ENCODE measurements at places on chromosomes 12 and 14. TPM values are rescaled to one million over a fixed set of nuclear protein-coding genes. Genes with fewer than 3 reads are reported as not detected.

Gene BIN2
- 1.8 TPM for total RNA-seq

DNA sequence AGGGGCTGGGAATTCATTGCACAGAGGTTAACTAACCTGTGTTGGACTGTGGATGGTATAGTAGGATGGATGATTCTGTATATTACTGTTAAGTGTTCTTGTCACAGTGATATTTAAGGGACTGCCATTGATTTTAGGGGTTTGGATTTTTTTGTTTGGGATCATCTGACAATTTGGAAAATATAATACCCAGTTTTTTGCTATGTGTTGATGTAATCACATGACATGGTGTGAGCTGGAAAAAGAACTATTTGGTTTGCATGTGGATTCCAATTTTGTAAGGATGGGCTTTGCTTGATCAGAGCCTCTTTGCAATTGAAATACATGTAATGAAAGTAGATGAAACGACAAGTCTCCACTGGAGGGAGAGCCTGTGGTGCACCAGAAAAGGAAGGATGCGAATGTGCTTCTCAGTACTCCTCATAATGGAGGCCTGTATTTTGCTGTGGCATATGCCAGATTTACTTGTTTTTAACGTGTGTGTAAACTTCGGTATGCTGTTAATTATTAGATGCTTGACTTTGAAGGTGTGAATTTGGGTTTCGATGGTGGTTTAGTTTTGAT is 2.7 kb downstream of the DYRK2 start:
- DNase-seq = peak; percentile 66

- DNase-seq = no peak
Observed at GRCh38 chr12:110733900-110734299, 8.8 kb downstream of the PPP1CC start.

DNA sequence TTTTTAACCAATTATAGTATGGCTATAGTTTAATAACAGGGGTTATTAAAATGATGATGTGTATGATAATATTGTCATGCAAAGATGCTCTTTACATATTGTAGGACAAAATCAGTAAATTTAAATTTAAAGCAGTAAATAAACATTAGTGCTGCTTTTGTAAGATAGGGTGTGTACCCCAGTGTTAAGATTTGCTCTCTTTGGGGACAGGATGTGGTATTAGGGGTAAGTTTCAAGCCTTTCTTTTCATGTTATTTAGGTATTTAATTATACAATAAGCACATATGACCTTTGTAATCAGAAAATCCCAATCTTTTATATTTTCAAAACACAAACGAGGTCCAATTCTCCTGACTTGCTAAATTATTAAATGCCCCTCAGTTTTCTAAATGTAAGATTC is 39.7 kb upstream of the RPH3A start:
- no peak for DNase-seq

GRCh38 chr12:6340745-6341416 is 995 bp downstream of the TNFRSF1A start:
- peak; percentile 61 for DNase-seq

Gene GPR65
- 0.53 TPM for total RNA-seq

Gene MYO1H
- not detected for total RNA-seq

DNA sequence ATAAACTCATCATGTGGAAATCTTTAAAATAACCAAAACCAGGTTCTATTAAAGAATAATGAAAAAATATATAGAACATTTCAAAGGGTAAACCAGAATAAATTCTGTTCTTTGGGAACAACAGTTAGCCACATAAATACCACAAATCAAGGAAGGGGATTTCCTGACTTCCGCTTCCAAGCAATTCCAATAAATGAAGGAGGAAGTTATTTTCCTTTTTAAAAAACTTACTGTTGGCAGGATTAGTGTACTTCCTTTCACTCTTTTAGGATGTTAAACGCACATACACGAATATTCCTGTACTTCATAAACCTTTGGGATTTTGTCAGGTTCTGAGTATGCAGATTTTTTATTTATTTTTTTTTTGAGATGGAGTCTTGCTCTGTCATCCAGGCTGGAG is 13.7 kb upstream of the LIMA1 start:
- peak; percentile 72 for DNase-seq

DNA sequence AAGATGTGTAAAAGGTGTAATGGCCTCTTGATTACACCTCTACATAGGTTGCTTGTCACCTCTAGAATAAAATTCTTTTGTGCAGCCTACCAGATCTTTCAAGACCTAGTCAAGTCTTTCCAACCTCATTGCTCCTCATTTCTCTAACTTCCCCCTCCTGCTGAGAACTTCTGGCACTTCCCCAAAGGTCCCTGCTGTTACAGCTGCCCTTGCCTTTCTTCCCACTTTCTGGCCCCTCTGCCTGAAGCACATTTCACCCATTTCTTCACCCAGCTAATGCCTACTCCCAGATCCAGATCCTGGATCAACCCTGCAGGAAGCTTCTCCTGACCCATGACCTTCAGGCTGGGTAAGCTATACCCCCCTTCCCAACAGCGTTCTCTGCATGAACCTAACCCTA is 1.5 kb downstream of the TSHR start:
- DNase-seq = peak; percentile 46

DNA sequence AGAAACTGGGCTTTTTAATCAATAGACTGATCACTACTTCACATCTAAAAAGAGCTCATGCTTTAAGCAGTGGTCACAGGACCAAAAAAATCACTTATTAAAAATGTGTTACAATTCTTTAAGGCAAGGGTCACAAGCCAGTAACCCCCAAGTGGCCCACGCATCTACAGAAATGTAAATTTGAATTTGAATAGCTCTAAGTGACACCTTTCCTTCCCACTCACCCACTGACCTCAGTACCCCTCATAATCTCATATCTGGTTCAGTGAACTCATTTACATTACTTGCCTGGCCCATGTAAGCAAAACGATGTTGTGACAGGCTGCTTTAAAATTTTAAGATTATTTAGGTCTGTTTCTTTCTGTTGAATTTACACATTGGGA is 27.4 kb downstream of the NELL2 start:
- no peak for DNase-seq
